ENCODE measurements at places on chromosomes 12 and 14.

DNA sequence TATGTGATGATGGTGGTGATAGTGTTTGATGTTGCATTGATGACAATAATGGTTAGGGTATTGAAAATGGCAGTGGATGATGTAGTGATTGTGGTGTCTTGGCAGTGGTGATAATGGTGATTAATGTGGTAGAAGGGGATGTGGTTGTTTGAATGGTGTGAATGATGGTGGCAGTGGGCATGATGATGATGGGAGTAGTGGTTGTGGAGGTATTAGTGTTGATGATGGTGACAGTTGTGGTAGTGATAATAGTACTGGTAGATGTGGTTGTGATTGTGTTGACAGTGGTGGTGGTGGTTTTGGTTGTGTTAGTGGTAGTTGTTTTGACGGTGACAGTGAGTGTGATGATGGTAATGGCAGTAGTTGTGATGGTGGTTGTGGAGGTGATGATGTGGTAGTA is 1049.0 kb downstream of the VRK1 start:
- DNase-seq: no peak

GRCh38 chr14:50340963-50341362 is 28.8 kb downstream of the DMAC2L start:
- DNase-seq: no peak

DNA sequence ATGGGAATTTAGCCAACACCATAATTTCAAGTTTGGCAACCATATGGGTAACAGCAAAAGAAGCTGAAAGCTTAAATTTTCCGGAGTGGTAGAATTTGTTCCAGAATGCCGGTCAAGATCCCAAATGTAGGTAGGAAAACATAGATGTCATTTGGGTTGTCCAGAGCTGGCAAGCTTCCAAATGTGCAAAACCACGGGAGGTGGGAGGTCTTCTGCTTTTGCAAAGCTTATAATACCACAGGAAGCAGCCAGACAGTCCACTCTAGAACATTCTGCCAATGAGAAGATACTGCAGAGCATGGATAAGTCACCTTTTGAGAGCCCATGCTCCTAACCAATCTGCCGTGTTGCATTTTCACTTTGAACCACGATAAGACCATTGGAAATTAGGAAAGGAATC is 26.4 kb upstream of the BATF start:
- DNase-seq: no peak

DNA sequence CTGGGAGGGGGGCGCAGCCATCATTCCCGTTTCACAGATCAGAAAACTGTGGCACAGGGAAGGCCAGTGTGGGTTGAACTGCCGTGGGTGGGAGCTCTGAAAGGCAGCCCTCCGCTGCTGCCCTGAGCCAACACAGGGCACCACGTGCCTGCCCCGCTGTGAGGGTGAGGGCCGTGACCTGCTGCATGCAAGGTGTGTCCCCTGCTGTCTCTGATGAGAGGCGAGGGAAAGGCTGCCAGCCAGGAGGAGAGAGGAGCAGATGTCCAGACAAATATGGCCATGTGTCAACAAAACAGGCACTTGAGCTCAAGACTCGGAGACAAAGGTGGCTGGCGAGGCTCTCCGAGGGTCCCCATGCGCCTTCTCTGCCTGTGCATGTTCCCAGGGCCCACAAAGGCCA is 108.8 kb downstream of the RBM19 start:
- DNase-seq: no peak

DNA sequence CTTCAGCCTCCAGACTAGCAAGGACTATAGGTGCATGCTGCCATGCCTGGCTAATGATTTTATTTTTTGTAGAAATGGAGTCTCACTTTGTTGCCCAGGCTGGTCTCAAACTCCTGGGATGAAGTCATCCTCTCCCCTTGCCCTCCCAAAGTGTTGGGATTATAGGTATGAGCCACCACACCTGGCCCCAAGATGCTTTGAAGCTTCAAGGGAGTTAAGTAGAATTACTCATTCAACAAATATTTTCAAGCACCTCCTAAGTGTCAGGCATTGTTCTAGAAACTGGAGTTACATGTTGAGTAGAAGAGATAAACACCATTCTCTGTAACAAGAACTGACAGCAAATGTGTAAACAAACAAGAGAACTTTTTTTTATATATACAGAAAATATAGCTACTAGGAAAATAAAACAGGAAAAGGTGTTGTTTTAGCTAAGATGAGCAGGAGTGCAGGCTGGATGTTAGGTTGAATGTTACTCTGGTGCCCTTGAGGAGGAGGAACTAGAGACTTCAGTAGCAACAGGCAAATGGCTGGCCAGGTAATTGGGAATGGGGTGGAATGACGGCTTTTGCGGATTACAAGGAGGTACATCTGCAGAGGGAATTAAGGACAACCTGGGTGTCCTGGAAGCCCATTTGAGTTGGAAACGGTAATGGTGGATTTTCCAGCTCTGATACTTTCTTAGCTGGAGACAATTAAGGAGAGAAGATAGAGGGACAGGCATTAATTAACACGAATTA is 32.0 kb upstream of the CFAP54 start:
- no peak for DNase-seq

DNA sequence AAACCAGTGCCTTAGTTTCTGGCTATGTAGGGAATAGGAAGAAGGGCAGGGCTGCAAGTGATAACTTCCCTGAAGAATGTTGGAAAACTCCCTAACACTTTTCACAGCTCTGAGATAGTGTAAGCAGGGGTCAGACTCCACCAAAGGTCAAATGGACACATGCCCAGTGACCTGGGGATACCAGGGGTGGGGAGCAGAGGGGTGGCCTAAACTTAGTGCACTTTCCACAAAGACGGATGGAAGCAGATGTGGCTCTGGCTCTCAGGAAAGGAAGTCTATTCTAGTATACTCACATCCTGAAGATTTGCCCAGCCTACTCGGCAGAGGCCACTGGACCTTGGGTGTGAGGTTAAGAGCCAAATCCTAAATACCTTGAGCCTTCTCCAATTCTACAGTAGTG is 285.8 kb downstream of the NUAK1 start:
- no peak for DNase-seq

DNA sequence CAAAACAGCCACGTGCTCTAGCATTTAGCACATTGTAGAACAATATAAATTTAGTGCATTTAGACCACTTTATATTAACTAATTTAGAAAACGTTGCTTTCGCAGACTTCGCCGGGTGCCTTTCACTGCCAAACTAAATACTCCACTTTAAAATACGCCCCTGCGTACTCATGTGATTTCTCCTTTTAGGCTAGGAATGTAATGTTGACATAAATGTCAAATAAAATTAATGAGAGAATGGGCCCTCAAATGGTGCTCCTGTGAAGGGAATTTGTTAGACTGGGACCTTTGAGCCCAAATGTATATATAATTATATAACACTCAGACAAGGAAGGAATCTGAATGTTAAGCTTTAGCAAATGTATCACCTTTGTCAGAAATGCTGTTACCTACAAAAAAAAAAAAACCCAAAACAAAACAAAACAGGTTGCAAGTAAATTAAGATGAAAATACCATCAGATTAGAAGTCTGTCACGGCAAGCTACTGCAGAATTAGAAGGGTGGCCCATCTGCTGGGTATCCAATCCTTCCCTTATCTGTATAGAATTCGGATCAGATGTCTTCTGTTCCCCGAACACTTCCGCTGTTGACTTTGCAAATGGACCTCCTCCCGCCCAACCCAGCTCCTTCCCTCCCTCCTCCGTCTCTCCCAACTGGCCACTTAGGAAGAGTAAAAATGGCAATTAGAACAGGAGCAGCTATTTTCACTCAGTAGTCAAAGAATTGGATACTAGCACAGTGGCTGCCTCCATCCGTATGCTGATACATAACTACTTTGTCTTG is 159.3 kb upstream of the FOXN3 start:
- no peak for DNase-seq

- no peak for DNase-seq
These were observed 64.6 kb downstream of the EP400 start for GRCh38 chr12:132014092-132014914.

DNA sequence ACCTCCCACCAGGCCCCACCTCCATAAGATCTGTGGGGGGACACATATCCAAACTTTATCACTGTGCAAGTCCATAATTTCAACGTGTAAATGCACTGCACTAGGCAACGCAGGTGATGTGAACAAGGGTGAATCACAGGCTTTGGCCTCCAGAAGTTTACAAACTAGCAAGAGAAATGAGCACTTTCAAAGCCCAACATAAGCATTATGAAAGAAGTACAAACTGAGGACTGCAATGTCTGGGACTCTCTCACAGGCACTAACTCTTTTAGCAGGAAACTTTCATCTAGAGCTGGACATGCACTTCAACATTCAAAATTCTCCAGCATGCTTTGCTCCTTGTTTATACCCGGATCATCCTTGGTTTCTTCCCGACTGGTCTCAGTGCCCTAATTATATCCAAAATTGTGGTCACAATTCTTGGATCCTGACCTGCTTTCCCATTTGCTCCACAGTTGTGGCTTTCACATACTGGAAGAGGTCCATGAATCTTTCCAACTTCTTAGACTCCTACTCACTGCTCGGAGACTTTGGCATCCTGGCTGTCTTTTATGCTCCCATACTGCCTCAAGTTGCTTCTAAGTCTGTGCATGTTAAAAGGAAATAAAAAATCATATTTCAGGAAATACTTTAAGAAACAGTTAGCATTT is 44.9 kb upstream of the STRAP start:
- no peak for DNase-seq

GRCh38 chr14:26730929-26731618 is 133.2 kb upstream of the NOVA1 start:
- no peak for DNase-seq

DNA sequence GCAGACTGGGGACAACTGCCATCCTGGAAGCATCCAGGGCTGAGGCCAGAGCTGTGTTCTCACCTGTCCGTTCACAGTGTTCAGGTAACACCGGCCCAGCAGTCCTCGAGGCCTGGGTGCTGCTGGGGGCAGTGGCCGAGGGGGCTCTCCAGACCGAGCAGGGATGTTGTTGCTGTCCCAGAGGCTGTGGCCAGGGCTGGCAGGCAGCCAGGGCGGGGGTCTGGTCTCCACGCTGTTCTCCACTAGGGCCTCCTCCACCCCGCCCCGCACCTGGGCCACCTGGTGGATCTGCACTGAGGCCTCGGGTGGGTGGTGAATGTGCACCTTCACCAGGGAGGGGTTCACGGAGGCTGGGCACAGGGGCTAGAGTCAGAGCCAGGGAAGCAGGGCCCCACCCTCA is 57.4 kb downstream of the ISCA2 start:
- DNase-seq: no peak

- DNase-seq: no peak
These were observed 20.1 kb downstream of the APOBEC1 start for GRCh38 chr12:7645395-7646177.

DNA sequence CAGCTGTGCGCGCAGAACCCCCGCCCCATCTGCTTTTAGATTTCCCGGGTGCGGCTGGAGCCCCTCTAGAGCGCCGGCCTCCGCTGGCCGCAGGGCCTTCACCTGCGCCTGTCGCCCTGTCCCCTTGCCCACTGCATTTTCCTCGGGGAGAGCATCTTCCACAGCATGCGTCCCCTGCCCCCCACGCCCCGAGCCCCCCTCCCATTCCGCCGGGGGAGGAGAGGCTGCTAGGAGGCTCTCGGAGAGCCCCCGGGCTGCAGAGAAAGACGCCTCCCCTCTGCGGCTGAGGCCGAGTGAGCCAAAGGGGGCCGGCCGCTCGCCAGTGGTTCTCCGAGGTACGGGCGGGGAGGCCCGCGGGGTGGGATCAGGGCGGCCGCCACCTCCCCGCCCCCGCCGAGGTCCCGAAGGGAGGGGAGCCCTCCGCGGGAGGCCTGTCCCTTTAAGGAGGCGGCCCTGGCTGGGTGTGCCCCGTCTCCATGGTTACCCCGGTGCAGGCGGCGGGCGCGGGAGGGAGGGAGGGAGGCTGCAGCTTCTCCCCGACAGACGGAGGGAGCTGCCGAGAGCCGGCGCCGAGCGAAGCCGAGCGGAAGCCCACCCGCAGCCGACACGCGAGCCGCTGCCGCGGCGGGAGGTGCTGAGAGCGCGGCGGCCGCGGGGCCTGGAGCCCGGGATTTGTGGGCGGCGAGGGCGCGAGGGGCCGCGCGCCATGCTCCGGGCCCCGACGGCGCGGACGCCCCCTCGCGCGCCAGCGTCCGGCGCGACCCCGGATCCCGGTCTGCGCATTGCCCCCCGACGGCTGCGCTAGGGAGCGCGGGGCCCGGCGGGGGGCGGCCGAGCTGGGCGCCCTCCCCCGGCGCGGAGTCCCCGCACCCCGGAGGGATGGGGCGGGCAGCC is at the start of gene KCNH3:
KCNH3 (plus strand) TSS at position 521 of the 894 bp plus-strand sequence. CDS start 387 bp downstream, outside the sequence.
- DNase-seq: no peak

DNA sequence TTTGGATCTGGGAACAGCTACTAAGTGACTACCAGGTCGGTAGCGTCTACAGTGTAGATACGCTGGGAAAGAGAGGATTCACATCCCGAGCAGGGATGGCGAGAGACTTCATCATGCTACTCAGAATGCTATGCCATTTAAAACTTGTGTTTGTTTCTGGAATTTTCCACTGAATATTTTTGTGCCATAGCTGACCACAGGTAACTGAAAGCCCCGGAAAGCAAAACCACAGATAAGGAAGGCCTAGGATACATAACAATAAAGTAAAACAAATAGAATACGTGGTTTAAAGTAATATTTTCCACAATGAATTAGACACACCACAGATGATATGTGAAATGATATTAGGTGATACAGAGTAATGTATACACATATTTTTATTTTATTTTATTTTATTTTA is 7.9 kb upstream of the HCAR1 start:
- DNase-seq: no peak

GRCh38 chr14:89648924-89649323 is 231.9 kb upstream of the FOXN3 start:
- DNase-seq: no peak

GRCh38 chr14:40758076-40758475 is 848.6 kb upstream of the LRFN5 start:
- DNase-seq: no peak

- no peak for DNase-seq
These were observed 16.6 kb downstream of the TAMALIN start for GRCh38 chr12:52023182-52023975.

DNA sequence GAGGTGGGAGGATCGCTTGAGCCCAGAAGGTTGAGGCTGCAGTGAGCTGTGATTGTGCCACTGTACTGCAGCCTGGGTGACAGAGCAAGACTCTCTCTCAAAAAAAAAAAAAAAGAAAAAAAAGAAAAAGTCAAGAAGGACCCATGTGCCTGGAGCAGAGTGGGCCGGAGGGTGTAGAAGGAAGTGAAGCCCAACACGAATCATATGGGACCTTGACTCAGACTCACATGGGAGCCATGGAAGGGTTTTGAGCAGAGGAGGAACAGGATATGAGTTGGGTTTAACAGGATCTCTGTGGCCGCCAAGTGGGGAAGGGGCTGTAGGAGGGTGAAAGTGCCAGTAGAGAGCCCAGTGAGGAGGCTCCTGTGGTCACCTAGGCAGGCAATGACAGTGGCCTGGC is 165.4 kb downstream of the PHETA1 start:
- DNase-seq: no peak

- DNase-seq: no peak
These were observed 14.5 kb upstream of the ANKRD33 start for GRCh38 chr12:51873251-51873994.

GRCh38 chr12:122846622-122847515 is 11.6 kb downstream of the HIP1R start:
- DNase-seq: no peak

GRCh38 chr12:268483-268840 is 5.8 kb upstream of the SLC6A13 start:
- no peak for DNase-seq

GRCh38 chr12:66203820-66204219 is 14.8 kb downstream of the IRAK3 start:
- no peak for DNase-seq

- no peak for DNase-seq
These were observed 6.1 kb downstream of the RSRC2 start for GRCh38 chr12:122520676-122521075.
